ENCODE measurements at places on chromosomes 5 and 9.

- peak; percentile 43 for DNase-seq
These were observed 666 bp downstream of the PPARGC1B start for GRCh38 chr5:149730620-149731331.

DNA sequence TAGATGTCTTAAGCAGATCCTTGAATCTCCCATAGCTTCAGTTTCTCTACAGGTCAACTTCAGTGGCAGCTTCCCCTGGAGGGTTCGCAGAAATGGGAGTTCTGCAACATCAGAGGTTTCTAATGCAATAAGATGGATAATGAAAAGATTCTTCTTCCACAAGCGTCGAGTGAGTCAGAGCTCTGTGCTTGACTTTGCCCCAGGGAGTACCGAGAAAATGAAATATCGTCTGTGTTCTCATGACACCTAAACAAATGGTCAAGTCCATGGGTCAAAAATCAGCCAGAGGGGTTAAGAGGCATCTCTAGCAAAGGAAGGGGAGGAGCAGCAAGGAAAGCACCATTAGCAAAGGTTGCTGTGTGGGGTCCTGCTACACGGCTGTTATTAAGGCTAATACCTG is 3.2 kb upstream of the ADRA1B start:
- peak; percentile 91 for DNase-seq

DNA sequence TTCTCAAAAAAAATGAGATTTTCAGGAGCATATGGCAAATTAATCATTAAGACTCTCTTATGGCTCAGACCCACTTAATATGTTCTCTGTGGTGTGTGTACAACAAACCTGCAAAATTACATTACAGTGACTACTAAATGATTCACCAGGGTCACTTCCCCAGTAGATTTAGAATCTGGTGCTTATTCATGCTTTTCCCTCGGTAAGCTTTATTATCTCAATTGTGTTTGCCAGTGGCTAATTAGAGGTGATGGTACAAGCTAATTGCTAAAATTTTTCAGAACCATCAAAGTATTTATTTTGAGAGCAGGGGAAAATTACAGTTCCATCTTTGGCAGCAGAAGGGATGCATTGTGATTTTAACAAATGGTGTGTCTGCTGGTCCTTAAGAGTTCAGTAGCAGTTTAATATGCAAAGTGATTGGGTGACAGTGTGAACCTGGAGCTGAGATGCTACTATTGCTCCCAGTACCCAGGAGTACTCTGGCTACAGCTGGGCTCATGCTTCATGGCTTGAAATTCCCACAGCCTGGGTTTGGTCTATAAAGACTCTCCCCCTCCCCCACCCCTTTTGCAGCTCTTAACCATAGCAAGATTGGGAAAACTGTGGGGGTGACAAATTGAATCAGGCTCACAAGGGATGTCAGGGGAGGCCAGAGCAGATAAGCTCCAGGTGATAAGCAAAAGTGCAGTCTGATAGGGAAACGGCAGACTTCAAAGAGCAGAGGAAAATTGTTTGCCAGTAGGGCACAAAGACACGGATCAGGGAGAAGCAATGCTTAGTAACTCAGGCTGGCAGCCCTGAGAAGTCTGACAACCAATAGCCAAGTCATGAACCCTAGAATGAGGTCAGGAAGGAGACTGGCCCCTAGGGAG is 92.8 kb upstream of the RAD23B start:
- peak; percentile 69 for DNase-seq

DNA sequence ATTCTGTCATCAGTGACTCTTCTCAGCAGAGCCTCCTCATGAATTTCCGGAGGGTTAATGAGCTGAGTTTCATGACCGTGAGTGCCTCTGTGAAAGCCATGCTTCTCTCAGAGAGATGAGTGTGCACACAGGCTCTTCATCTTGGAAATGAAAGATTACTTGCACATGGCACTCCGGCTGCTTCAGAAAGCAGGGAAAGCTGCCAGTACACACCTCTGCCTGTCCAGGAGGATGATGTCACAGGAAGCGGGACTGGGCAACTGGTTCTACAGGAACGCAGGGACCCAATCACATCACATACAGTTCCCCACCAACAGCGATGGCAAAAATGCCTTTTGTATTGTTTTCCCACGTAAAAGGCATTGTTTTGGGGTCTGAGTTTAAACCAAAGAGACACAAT is 286.0 kb upstream of the DAP start:
- peak; percentile 5 for DNase-seq

DNA sequence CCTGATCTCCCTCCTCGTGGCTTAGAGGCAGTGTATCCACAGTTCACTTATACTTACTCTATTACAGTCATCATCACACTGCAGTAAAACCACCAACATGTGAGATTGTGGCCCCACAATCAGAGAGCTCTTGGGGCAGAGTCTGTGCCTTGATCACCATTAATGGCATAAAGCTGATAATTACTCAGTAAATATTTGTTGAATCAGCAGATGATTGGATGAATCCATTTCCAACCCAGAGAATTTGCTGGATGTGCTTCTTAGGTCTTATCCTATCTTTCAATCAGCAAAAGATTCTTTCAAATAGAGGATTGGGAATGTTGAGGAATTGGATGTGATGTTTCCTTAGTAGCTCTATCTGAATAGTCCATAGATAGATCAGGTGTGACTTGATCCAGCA is 88.8 kb upstream of the PITX1 start:
- DNase-seq = no peak

DNA sequence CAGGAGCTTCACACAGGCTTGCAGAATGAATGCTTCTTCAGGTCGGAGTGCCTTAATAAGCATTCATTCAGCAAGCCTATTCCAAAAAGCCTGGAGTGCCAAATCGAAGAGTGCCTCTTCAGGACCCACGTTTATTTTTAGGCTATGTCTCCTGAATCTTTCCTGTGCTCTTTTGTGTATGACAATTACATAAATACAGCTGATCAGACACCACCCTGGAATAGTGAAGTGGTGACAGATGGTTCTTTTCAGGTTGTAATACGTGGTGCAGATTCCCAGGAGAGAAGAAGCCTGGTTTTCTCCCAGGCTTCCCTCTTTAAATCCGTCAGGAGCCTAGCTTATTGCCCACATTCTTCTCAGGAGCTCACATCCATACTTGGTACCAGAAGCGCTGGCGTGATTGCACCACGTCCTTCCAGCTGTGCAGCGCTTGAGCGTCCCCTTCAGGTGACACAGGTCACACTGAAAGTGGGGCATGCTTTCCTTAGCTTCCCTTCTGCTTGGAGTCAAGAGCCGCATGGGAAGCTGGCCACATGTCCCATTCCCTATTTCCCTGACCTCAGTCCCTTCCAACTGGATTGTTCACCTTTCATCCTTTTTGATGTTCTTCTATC is 123.1 kb downstream of the ADCY2 start:
- DNase-seq = no peak
